ENCODE measurements at places on chromosomes 1 and 21.

DNA sequence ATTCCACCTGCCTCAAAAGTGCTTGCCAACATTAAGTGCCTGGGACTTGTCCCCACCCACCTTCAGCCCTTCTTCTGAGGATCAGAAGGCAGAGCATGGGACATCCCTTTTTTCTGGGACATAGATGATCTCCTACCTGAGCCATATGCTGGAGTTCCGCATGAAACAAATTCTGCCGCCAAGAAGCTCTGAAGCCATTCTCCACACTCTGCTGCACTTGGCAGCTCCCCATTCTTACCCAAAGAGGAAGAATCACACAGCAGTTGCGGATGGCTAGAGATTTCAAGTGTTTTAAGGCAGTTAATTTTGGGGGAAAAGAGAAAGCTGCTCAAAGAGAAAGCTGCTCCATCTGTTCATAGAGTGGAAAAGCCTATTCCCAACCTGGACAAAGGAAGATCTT lies 197.3 kb upstream of the COA6 start:
- DNase-seq, result no peak

DNA sequence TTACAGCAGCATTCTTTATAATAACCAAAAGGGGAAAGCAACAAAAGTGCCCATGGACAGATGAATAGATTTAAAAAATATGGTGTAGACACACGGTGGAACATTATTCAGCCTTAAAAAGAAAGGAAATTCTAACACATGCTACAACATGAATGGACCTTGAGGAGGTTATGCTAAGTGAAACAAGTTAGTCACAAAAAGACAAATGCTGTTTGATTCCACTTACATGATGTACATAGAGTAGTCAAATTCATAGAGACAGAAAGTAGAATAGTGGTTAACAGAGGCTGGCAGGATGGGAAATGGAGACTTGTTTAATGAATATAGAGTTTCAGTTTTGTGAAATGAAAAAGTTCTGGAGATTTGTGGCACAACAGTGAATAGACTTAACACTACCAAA lies 151.4 kb downstream of the CYYR1 start:
- DNase-seq, result no peak

DNA sequence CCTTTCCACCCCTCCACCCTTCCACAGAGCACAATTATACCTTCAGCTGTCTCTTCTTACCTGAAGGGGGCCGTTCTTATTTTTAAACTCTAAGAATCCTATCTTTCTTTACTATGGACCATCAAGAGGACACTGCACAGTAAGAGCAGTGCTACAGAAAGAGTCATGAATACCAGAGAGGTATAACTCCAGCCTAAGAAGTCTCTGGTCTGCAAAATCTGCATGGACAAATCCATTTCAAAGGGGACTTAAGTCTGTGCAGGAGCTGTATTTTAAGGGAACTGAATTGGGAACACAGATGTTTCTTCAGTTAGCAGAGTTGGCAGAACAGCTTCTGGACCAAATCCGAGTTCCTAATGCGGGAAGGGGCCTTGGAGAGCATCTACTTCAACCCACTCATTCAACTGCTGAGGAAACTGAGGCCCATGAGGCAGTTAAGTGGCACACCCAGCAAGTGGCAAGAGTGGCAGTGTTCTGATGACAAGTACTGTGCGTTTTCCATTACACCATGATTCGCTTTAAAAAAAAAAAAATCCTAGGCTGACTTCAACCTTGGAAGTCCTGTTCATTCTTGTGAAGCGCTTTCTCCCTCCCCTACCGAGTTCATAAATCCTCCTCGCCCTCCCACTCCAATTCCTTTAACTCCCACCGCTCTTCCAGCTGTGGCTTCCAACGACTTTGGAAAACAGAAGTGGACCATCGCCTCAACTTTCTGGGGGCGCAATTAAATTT lies 1.8 kb downstream of the PLPP3 start:
- DNase-seq, result peak; percentile 26

DNA sequence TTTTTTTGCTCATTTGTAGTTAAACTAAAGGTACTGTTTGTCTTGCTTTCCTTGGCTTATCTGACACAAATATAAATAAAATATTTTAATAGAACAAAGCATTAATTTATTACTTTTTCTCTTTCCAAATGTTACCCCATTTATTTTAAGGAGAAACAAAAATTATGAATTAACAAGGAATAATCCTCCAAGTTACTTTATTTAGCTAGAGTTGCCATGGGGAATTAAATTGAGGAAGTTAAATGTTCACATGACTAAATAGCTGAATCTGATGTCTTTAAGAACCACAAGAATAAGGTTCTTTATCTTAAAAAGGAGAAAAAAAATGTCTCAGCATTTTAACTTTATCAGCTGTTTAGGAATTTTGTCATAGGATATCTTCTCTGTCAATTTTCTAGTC lies 12.3 kb downstream of the ATG4C start:
- DNase-seq, result no peak
